Cardiac muscle cell (in vitro differentiated cells and primary cell): ENCODE measurements at places on chromosomes 5 and 9.

DNA sequence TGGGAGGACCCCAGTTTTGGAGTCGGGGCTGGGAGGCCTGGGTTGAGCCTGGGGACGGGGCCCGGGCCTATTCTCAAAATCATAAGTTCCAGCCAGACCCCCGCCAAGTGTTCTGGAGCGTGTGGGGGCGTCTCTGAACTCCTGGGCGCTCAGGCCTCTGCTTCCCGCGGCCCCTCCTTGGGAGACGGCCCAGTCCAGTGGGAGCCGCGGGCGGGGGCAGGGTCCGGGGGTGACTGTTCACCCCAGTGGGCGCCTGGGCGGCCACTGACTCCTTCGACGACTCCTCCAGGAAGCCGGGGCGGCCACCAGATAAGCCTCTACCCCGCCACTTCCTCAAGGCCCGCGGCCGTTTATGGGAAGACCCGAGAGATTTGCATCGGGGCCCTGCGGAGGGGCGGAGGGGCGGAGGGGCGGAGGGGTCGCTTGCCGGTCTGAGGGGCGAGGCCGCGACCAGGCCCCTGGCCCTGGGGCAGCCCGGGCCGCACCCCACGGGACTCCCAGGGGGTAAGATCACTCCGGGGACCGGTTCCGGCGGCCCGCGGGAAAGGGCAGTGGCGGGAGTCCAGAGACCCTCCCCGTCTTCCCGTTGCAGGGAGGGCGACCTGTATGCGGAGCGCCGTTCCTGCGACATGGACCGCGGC lies 655 bp downstream of the TOR4A start:
- DNase-seq, result no peak

DNA sequence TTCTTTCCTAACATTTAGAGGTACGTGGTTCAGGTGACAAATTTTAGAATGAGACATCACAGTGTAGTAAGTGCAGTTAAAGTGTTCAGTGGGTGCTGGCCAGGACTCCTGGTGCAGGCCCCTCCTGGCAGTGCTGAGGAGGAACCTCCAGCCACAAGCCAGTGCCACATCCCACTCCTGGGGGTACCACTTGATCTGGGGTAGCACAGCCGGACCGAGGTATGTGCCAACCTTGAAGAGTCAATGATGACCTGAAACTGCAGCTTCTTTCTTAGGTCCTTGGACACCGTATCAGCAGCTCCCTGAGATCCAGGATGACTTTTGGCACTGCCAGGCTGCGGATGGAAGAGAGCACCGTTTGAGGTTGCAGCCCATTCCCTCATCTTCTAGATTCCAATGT lies 310.4 kb upstream of the IRX4 start:
- no peak for DNase-seq

GRCh38 chr9:15390201-15390600 lies 32.5 kb upstream of the SNAPC3 start:
- no peak for DNase-seq

GRCh38 chr9:109244179-109245132 lies 76.4 kb downstream of the EPB41L4B start:
- peak; percentile 84 for DNase-seq

DNA sequence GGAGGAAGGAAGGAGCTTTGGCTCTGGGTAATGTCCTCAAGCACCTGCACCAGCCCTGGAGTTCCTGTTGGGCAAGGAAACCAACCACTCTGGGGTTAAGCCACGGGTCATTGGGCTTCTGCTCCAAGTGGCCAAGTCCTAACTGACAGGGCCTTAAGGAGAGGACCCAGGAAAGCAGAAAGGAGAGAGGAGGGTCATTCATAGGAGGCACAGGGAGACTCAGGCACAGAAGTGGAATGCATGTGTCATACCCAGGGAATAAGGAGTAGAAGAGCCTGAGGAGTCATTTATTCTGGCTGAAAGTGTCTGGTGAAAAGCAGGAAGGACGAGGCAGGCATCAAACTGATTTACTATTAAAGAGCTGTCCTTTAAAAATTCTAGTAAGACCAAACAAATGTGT lies 129.2 kb downstream of the DMRT2 start:
- DNase-seq, result no peak

GRCh38 chr5:15980835-15981234 lies 198.8 kb downstream of the MARCHF11 start:
- no peak for DNase-seq

- DNase-seq, result no peak
Observed at GRCh38 chr5:88845081-88845697, 37.8 kb downstream of the MEF2C start.

- no peak for DNase-seq
Observed at GRCh38 chr9:7375013-7375511, 424.5 kb downstream of the DMAC1 start.

GRCh38 chr5:134525683-134526482 lies 413 bp downstream of the JADE2 start:
- DNase-seq, result peak; percentile 90

GRCh38 chr9:89864257-89864656 lies 259.4 kb downstream of the GADD45G start:
- no peak for DNase-seq

GRCh38 chr5:38677636-38678035 lies 121.2 kb upstream of the LIFR start:
- no peak for DNase-seq

GRCh38 chr5:175544108-175544511 lies 65.8 kb downstream of the SFXN1 start:
- no peak for DNase-seq

DNA sequence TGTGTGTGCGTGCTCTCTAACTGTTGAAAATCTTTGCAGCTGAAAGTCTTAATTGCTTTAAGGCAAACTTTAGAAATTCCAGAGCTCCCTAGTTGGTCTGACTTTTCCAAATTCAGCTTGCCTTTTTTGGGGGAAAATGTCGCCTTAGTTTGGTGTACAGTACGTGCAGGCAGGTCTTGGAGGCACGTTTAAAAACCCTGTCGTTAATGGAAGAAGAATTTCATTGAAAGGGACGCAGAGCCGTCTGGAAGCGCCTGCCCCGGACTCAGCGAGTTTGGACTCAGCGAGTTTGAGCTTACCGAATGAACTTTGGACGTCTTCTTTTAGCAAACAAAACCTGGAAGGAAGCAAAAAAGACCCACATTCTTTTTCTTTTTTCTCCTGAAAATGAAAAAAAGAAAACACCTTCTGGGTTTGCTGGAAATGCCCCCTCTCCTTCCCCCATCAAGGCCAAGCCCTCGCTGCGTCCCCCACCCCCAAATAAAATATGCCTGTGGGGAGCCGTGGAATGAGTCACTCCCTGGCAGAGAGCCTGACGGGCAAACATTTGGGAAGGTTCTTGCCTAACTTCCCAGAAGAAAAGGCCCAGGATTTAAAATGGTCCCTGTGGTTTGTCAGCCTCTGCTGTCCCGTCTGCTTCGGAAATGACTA lies 1.5 kb downstream of the NEK6 start:
- DNase-seq, result no peak
